ENCODE measurements at places on chromosomes 5 and 9.

DNA sequence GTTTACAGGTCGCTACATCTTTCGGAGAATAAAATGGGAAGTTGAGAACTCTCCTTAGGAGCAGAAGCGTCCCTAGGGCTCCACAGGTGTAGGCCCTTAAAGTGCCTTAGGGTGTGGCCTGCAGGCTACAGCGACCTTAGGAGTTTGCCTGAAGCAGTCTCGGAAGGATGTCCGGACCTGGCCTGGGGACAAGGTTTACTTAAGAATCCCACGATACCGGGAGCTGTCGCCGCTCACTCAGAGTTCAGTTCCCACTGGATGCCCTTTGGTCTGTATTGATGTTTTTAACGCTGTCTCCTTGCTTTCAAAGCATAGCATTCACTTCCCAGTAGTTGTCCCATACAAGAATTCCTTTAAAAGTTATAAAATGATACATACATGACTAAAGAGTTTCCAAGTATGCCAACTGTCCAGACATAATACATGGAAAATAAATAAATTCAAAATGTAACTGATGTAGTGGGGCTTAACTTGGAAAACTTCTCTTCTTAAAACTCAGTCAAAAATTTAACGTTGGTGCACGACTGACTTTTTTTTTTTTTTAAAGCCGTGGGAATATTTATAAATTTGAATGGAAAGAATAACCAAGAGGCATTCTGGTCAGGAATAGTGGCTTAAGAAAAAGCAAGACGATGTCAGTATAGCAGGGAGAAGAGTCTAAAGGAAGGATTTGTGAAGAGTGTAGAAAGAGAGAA, 848 bp downstream of the RAD50 start:
- DNase-seq: no peak

DNA sequence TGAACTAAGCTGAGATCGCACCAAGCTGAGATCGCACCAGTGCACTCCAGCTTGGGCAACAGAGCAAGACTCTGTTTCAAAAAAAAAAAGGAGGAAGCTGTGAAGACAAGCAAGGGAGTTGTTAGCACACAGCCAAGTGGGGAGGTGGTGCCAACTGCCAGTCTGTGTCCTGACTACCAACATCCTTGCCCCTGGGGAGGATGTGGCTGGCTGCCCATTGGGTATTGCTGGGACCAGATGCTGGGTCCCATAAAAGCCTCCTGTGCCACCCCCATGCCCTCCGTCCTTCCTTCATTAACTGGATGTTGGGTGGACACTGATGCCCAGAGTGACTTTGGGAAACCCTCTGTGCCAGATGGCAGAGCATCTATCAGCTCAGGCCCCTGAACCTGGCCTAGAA, 157.1 kb upstream of the COL5A1 start:
- peak; percentile 25 for DNase-seq

- DNase-seq: no peak
Measured at GRCh38 chr9:115461280-115461679, 343.3 kb upstream of the TNC start.

DNA sequence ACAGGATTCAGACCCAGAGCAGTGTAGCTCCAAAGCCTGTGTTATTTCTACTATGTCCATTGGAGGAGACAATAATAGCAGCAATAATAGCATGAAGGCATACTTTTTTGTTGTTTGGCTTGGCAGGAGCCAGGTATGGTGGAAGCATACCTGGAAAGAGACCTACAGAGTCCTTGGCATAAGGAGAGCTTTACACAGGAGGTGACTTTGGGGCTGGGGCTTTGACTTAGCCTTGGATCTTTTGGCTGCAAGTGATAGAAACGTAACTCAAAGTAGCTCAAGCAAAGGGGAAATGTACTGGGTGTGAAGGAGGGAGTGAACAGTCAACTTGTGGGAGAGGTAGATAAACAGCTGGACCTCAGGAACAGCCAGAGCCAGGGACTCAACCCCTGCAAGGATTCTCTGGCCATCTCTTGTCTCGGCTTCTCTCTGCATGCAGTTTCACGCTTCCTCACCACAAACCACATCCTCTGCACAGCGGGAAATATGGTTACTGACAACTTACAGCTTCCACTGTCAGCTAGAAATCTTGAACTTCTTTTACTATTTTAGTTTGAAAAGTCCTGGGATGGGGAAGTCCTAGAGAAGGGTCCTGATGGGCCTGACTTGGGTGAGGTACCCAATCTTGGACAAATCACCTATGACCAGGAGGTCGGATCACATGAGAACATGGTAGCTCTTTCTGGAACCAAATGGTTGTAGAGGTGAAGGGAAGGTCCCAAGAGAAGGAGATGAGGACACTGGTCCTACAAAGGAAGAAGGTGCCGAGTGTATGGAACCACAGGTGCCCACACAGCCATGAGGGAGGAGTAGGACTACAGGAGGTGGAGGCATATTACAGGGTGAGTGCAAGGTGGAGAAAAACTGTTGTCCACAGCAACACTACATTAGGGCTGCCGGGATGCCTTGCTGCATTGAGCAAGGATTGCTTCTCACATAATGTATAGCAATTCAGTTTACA, 47.0 kb upstream of the TGFBR1 start:
- no peak for DNase-seq

DNA sequence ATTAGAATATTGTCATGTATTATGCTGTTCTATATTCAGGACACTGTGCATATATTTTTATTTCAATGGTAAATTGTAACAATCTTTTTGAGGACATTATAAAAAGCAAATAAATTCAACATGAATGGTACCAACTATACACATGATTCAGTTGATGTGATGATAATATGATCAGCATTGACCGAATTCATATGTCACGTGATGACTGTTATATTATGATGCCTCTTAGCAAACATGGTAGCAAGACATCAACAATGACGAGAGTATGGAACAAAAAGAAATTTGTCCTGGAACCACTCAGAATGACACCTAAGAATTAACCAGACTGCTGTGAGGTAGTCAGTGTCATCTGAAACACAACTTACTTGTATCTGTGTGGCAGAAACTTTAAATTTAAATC, 161.5 kb upstream of the OR13F1 start:
- DNase-seq: no peak

DNA sequence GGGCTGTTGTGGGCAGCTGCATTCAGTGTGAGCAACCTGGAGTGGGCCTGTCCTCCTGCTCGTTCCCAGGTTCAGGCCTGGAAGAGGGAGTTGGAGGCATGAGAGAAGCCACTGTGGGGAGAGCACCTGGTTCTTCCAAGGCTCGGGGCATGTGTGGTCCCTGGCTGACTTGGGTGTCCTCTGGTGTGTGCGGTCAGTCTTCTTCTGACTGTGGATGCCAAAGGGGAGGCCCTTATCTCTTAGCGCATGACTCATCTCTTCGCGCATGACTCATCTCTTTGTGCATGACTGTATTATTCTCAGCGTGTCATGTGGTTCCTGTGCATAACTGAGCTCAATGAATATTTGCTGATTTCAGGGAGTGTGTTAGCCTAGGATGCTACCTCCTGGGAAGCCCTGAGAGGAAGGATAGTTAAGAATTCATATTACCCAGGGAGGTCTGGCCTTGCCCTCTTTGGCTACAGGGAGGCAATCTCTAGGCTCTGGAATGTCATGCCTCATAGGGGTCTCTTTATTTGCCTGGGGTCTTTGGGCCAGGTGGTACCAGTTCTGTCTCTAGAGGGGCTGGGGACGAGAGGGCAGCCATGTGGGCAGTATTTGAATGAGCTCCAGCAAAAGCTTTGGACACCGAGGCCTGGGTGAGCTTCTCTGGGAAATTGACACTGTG, 188.7 kb downstream of the HSPA4 start:
- peak; percentile 93 for DNase-seq

DNA sequence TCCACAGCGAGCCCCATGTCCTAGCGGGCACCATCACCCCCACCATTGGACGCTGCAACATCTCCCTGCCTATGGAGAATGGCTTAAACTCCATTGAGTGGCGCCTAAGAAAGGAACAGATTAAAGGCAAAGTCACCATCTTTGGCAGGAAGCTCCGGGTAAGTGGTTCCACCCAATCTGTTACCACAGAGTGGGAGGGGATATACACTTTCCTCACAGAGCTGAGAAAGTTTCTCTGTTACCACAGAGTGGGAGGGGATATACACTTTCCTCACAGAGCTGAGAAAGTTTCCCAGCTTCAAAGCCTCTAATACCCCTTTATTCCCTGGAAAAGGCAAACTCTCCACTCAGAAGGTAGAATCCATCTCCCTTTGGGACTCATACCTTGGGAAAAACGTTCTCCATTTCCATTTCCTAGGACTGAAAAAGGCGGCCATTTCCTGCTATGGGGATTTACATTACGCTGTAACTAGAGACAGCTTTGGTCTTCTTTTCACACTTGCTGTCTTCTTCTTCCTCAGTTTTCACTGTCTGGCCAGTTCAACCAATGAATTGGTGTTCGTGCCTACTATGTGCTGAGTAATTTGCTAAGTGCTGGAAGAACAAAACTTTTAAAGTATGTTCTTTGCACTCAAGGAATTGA, 63.4 kb upstream of the WWC1 start:
- DNase-seq: no peak

- DNase-seq: no peak
Measured at GRCh38 chr5:87899208-87899661, 369.4 kb downstream of the TMEM161B start.

GRCh38 chr5:2725980-2726765, 25.3 kb downstream of the IRX2 start:
- DNase-seq: no peak

- no peak for DNase-seq
Measured at GRCh38 chr9:102101723-102102122, 363.3 kb upstream of the GRIN3A start.

DNA sequence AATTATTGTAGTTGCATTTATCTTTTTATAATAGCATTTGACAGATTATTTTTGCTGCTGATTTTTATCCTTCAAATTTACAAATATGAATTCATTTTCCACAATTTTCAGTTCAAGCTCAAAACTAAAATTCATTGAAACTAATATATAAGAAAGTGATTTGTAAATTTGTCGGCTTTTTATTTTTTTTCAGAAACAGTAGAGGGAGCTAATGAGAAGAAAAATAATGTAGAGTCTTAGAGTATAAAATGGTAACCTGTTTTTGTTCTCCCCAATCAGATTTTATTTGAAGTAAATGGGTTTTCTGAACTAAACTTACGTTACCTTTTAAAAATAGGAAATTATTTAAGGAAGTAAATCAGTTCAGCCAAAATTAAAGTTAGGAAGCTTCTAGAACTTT, 19.2 kb downstream of the PRRC1 start:
- DNase-seq: no peak

GRCh38 chr9:113973963-113974413, 97.9 kb downstream of the ZNF618 start:
- no peak for DNase-seq

DNA sequence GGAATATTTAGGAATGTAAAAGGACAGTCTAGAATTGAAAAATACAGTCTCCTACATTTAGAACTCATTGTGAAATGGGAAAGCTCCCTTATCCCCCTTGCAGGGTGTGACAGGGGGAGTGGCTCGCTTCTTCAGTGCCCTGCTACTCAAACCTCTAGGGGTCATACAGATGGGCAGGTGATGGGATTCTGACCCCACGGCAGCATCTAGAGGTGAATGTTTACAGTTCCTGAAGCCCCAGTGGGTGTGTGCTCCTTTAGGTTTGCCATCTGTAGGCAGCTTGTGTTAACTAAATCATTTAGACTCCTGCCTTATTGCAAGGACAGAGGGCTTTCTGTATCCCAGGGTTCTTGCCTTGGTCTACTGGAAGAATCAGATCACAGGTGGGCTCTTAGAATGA, 271.0 kb upstream of the MPDZ start:
- DNase-seq: no peak

- DNase-seq: no peak
Measured at GRCh38 chr9:11148189-11148588, 535.4 kb upstream of the PTPRD start.
